ENCODE measurements at places on chromosomes 13 and 19.

- DNase-seq, result no peak
Observed at GRCh38 chr19:56884441-56884840, 43.9 kb upstream of the PEG3 start.

DNA sequence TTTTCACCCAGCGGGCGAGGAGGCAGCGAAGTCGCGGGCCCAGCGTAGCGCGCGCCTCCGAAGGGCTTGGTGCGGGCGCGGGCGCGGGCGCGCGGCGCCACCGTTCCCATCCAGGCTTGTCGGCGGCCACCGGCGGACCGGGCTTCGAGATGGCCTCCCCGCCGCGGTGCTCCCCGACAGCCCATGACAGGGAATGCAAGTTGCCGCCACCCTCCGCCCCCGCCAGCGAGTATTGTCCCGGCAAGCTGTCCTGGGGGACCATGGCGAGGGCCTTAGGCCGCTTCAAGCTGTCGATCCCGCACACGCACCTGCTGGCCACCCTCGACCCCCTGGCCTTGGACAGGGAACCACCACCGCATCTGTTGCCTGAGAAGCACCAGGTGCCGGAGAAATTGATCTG lies at the start of gene WDR88:
Gene WDR88, plus strand, starts transcription at position 94 of the 400 bp plus-strand sequence. Its CDS starts 56 bp downstream, at position 150.
- DNase-seq, result no peak

GRCh38 chr19:11339254-11340098 lies at the start of gene RAB3D:
Gene RAB3D, minus strand, starts transcription at chr19:11339657. Its CDS starts 2,258 bp downstream, at chr19:11337399.
- peak; percentile 91 for DNase-seq

- DNase-seq, result no peak
Observed at GRCh38 chr19:55923556-55923955, 8.6 kb downstream of the NLRP13 start.

DNA sequence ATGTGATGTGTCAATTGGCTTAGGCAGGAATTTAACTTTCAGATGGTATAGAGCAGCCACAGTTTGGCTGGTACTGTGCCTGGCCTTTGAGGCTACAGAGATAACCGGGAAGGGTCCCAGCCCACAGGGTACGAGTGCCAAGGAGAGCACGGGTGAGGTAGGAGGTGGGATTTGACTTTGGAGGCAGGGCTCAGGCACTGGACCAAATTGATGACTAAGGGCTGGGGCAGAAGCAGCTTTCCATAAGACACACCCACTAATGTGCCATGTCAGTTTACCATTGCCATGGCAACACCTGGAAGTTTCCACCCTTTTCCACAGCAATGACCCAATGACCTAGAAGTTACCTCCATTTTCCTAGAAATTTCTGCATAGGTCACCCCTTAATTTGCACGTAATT lies 466.2 kb downstream of the TSHZ3 start:
- no peak for DNase-seq

DNA sequence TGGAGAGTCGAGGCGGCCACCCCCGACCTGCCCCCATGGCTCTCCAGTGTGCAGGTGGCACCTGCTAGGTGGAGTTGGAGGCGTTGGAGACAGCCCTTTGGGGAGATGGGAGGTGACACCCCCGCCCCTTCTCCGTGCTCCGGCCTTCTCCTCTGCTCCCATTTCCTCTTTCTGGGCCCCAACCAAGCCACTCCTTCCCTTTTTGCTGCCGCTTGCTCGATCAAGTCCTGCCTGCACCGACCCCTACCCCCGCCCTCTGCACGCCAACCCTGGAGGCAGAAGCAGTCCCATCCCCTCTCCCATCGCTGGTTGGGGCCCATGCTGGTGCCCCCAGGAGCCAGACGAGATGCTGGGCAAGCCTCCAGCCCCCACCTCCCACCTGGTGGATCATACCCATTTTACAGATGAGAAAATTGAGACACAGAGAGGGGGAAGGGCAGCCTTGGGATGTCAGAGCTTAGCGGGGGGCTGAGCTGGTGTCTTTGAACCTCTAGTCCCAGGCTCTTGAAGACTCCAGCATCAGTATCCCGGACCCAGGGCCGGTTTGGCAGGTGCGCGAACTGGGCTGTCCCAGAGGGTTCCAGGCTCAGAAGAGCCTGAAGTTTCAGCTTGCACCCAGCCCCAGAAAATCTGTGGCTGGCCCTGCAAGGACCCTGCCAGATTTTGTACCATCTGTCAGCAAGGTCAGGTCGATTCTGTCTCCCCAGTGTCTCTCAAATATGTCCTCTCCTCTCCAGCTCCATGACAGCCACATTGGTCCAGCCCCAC lies 10.3 kb downstream of the GNA15 start:
- no peak for DNase-seq

DNA sequence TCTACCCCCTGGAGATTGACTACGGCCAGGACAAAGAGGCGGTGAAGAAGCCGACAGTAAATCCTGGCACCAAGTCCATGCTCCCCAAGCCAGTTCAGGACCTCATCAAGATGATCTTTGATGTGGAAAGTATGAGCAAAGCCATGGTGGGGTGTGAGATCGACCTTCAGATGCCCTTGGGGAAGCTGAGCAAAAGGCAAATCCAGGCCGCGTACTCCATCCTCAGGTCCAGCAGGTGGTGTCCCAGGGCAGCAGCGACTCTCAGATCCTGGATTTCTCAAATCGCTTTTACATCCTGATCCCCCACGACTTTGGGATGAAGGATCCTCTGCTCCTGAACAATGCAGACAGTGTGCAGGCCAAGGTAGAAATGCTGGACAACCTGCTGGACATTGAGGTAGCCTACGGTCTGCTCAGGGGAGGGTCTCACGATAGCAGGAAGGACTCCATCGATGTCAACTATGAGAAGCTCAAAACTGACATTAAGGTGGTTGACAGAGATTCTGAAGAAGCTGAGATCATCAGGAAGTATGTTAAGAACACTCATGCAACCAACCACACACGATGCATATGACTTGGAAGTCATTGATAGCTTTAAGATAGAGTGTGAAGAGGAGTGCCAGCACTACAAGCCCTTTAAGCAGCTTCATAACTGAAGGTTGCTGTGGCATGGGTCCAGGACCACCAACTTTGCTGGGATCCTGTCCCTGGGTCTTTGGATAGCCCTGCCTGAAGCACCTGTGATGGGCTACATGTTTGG lies 24.0 kb upstream of the ANKRD10 start:
- no peak for DNase-seq

- no peak for DNase-seq
Observed at GRCh38 chr19:55253842-55254624, 4.8 kb downstream of the PPP6R1 start.

- peak; percentile 11 for DNase-seq
Observed at GRCh38 chr19:42140125-42140754, 8.0 kb upstream of the POU2F2 start.

DNA sequence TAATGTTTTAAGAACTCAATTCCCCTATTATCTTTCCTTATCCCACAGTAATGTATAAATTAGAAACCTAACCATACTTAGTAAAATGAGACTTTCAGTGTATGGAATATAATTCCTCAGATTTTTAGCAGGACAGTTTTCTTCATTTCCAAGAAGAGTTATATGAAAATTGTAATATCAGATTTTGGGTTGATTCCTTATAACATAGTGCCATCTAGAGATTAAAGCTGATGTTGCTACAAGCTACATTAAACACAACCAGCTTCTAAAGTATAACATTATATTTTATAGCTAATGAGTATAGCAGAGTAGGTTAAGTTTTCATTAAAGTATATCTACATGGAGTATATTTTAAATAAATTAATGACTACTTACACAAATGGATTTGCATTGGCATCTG lies 99.7 kb upstream of the MIR17HG start:
- no peak for DNase-seq

- DNase-seq, result no peak
Observed at GRCh38 chr19:6381030-6381750, 5.5 kb upstream of the PSPN start.

DNA sequence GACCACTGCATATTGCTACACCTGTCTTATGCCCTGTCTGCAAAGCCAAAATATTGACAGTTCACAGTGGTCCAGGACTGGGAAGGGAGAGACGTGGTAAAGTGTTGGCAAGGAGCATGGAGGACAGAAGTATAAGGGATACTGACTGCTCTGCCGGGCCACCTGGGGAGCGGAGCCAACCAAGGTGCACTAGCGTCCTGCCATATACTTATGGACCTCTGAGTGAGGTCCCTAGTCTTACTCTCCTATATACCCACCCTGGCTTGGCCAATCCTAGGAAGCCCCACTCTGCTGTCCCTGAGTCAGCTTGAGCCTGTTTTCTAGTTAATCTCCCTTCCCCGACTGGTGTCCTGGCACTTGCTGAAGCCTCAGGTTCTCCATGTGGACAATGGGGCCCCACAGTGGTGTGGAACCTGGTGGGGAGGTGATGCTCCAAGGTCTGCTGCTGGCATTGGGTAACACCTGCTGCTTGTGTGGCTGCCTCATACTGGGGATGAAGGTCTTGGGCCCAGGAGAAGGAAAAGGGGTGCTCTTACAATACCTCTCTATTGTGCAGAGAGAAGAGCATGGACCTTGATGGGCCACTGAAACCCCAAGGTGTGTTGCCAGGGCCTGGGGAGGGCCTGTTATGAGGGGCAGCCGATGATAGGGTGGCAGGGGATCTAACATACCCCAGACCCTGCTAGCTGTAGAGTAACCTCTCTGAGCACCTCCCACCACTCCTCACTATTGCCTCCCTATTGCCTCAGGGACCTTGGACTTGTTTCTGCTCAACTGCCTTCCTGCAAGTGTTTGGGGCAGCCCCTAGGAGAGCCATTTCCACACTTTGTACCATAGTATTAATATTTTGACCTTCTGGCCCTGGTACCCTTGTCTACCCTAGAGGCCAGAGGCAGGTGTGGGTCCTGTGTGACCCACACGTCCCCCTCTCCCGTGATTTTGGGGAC lies 6.7 kb upstream of the TRIM28 start:
- no peak for DNase-seq

- DNase-seq, result no peak
Observed at GRCh38 chr19:56896095-56896494, 55.6 kb upstream of the PEG3 start.

- peak; percentile 77 for DNase-seq
Observed at GRCh38 chr13:97321616-97322321, 99.6 kb downstream of the MBNL2 start.

DNA sequence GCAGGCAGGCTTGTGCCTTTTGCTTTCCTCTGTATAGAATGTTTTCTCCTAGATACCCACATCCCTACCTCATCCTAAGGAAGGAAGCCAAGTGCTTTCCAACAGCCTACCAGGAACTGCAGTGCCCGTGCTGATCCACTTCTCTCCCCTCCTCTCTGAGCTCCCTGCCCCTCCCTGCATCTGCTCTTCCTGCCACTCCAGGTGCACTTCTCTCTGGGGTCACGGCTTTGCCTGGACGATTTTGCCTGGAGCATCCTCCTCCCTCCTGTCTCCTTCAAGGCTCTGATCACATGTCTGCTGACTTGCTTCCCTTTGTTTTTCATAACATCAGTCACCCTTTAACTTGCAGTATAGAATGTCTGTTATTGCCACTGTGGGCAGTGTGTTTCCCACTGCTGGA lies 34.7 kb upstream of the IRS2 start:
- DNase-seq, result no peak

DNA sequence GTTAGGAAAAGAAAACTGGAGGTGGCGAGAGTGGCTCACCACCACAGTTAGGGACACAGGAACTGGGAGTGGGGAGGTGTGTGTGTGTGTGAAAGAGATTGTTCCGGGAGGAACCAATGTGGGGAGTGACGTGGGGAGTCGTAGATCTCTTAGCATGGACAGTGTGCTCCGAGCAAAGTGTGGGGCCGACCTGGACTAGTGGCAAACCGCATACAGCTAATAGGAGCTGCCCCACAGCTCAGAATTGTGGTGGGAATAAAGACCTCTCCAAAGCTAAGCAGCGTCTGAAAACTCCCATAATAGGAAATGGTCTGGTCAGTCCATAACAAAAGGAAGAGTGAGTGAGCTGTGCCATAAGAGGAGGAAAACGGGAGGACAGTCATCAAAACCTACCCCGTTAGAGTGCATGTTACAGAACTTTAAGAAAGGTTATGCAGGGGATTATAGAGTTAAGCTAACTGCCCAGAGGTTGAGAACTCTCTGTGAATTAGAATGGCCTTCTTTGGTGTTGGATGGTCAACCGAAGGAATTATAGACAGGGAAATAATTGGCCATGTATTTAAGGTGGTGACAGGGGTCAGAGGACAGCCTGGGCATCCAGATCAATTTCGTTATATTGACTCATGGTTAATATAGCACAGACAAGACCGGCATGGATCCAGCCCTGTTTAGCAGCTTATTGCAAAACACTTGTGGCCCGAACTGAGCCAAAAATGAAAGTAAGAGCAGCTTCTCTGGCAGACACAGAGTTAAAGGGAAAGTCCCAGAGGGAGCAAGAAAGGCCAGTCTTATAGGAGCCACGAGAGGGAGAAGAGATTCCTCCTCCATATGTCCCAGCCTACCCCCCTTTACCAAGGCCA lies 8.9 kb upstream of the SLC15A1 start:
- DNase-seq, result no peak

GRCh38 chr19:4589579-4590410 lies 30.3 kb upstream of the SEMA6B start:
- DNase-seq, result peak; percentile 44

DNA sequence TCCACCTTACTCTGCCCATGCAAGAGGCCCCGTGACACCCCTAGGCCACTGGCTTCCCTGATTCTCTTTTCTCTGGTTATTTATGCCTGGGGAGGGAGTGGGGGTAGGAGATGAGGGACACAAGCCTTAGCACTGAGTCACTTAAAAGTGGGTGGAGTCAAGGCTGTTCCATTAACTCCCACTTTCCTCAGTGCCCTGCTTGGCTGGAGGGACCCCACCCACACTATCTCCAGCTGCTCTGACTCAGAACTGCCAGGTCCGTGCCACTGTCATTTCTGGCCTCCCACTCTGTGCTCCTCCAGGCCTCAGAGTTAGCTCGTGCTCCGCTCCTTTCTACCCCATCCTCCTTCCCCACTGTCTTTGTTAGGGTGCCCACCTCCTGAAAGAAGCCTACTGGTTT lies 113.4 kb upstream of the UQCRFS1 start:
- DNase-seq, result no peak

- no peak for DNase-seq
Observed at GRCh38 chr13:106291006-106291405, 244.5 kb downstream of the EFNB2 start.

DNA sequence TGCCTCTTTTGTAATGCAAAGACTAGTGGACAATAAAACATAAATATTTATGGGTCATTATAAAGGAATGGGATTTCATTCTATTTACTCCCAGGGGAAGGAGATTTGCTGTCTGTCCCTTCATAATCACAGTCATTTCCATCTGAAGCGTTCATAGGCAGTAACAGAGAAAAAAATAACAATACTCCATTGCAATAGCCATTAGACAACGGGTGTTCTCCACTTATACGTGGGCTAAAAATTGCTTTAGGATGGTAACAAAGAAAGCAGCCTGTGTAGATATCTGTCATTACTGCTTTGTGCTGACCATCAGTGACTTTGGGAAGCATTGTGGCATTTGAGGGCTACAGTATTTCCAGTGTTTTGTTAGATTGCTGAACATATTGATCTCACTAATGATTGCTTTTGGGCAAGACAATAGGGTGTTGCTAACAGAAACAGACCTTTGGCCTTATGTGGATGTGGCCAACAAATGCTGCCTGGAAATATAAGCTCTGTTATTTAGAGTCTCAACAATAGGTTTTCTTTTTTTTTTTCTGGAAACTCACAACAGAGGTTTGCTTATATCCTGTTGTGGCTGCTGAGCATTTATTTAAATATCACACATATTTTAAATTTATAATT lies 355.2 kb downstream of the MTUS2 start:
- DNase-seq, result no peak

- DNase-seq, result peak; percentile 54
Observed at GRCh38 chr13:48630291-48630690, 23.4 kb upstream of the CYSLTR2 start.
